ENCODE measurements at places on chromosomes 5 and 9.
A peak's percentile ranks its signal among the peaks of the same experiment; 100 is the strongest.

DNA sequence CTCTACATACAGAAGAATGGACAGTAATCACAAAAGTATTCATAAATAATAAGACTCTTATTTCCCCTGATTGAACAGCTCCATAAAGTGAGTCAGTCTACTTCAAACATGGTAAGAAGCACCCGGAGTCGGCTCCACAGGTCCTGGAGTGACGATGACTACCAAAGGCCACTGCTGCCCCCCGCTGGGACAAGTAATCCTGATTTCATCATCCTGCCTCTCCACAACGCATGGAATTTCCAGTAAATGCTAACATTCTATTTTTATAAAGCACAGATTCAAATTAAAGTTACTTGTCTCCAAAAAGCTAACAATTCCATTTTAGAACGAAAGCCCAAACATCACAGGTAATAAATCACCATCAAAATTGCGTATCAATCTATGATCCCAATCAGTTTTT, 16.2 kb downstream of the ATPSCKMT start:
- no peak for DNase-seq

DNA sequence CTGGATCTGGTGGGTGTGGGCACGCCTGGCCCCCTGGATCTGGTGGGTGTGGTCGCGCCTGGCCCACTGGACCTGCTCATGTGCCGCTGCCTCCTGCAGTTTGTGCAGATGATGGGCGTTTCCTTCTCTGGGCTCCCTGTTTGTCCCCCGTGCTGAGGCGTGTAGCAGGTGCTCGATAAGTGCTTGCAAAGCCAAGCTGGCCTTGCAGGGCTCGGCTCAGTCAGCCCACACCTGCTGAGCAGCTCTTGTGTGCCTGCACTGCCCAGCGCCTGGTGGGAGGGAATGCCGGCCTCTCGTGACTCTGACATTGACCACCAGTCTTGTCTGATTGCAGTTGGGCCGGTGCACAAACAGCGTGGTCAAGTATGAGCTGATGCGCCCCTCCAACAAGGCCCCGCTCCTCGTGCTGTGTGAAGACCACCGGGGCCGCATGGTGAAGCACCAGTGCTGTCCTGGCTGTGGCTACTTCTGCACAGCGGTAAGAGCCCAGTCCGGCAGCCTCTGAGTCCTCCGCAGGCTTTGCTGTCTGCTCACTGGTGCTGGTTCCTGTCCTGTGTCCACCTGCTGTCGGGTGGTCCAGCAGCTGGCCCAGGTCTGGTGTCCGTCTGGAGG, 102.7 kb upstream of the CACNA1B start:
- no peak for DNase-seq

DNA sequence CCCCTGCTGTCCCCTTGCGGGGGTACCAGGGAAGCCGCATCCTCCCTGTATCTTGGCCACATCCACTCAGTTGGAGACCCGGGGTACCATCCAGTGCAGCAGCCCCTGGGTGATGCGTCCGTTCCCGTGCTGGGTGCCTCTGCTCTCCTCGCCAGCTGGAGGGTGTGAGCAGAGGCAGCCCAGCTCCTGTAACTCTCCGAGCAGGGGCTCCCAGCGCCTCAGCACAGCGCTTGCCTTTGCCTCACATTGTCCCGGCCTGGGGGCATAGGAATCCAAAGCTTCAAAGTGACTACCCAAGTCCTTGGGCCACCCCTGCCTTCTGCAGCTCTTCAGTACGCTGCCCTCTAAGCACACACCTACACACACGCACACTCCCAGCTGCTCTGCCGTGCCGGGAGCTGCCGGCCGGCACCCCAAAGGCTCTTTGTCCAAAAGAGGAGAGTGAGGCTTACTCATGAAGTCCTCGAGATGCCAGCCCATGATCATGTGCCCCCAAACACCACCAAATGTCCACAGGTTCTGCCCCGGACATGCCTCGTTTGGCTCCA, 733 bp downstream of the ANGPTL2 start:
- DNase-seq, result no peak

- DNase-seq, result peak; percentile 83
Observed at GRCh38 chr9:136799854-136800657, 3.9 kb downstream of the CCDC183 start.

DNA sequence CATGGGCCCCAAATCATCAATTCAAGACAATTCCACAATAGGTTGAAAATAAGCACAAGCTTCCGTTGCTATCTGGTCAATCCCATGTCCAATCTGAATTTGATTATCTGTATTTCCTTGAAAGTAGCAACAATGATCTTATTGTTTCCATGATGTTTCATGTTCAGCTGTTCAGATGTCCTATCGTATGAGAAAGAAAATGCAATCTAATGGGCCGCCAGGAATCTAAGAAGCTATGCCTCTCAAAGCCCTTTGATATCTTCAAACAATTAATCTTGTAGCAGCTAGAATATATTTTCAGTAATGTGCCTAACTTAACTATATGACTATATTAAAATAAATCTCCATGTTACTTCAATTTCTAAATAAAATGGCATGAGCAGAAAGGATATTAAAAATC, 32.1 kb upstream of the ALDOB start:
- no peak for DNase-seq

GRCh38 chr5:145887976-145888574, 15.3 kb upstream of the GRXCR2 start:
- no peak for DNase-seq

DNA sequence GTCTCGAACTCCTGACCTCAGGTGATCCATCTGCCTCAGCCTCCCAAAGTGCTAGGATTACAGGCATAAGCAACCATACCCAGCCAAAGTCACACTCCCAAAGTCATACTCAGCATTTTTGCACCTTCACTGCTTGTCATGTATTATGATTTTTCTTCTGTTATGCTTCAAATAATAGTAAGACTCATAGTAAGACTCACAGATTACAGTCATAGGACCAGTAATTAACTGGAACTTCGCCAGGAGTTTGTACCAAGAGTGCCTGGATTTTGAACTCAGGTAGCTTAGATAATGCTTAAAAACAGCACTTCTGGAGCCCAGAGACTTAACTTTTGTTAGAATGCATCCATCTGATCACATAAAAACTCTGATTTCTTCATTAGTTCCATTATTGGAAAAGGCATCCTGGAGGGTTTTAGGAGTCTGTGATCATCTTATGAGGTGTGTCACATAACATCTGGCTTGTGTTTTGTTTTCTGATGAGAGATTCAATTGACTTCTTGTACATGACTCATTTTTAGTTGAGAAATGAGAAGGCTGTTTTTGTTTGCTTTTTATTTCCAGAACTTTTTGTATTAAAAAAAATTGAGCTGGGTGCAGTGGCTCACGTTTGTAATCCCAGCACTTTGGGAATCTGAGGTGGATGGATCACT, 131.5 kb downstream of the ADAMTS19 start:
- no peak for DNase-seq
